ENCODE measurements at places on chromosomes 4 and X.

DNA sequence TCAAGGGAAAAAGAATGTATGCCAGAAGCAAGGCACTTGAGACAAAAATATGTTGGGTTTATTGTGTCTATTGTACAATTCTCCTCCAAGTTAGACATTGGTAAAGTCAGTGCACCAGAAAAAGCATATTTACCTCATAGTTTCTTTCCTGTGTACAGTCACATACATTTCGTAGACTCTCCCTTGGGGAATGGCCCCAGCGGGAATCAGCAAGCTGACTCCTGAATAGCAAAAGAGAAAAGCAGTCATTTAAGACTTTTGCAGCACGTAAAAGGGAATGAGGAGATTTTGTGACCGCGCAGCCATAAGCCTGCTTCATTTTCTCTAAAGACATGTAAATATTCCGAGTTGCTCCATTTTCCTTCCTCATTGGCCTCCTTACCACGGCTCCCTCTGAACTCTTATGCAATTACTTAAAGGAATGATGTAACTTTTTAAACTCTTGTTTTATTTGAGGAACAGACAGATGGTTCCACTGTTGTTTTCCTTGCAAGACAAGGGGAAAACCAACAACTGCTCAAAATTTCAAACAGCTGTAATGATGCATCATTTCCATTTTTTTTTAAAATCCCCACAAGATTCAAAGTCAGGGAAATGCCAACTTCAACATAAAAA is 332.7 kb downstream of the UNC5C start:
- DNase-seq, result no peak

DNA sequence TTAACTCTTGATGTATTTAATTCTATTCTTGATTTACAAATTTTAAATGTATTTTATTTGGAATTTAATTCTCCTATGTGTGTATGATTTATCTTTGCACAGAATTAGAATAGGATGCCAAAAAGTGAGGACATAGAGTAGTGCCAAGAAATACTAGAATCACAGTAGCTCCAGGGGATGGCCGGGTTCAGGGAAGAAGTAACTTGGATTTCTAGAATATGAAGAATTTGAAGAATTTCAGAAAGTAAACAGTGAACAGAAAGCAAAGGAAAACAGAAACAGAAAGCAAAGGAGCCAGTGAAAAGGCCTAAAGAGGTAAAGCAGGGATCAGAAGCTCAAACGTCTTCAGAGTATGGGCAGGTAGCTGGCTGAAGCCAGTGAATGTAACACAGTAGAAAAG is 1187.6 kb downstream of the RPA4 start:
- DNase-seq, result no peak

- no peak for DNase-seq
Observed at GRCh38 chr4:122764071-122764820, 31.7 kb downstream of the BBS12 start.

GRCh38 chr4:3582091-3582475 is 49.9 kb upstream of the LRPAP1 start:
- no peak for DNase-seq

GRCh38 chrX:88937616-88938015 is 190.6 kb downstream of the CPXCR1 start:
- DNase-seq, result no peak

DNA sequence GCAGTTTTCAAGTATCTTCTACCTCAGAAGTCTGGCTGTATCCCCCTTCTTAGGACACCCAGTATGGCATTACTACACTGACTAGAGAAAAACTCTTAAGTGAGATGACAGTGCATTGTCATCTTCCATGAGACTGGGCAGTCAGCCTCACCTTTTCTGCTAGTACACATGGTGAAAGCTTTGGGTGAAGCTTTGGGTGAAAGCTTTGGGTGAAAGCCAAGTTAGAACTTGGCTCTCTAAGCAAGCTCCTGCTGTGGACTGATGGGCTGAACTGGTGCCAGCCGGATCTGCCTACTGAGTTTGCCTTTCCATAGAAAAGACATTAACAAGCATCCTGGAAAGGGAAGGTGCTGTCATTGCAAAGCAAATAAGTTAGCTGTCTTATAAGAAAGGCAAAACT is 8.8 kb downstream of the EPHA5 start:
- no peak for DNase-seq

DNA sequence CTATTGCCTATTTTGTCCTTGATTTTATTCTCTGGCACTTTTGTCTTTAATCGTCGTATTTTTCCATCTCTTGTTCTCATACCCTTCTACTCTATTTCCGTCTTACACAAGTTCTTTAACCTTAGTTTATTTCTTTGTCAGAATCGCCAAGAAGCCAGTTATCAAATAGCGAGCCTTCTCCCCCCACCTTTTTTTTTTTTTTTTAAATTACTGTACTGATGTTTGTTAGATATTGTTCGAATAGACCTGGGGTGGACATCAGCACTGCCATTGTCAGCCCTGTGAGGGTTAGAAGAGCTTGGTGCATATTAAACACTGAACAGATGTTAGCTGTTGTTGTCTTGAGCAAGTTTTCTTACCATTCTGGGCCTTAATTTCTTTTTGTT is 1.2 kb downstream of the SPCS3 start:
- DNase-seq, result no peak

- DNase-seq, result no peak
Observed at GRCh38 chr4:87236861-87237260, 16.4 kb upstream of the KLHL8 start.

GRCh38 chr4:100100985-100101384 is 89.3 kb downstream of the DDIT4L start:
- no peak for DNase-seq

DNA sequence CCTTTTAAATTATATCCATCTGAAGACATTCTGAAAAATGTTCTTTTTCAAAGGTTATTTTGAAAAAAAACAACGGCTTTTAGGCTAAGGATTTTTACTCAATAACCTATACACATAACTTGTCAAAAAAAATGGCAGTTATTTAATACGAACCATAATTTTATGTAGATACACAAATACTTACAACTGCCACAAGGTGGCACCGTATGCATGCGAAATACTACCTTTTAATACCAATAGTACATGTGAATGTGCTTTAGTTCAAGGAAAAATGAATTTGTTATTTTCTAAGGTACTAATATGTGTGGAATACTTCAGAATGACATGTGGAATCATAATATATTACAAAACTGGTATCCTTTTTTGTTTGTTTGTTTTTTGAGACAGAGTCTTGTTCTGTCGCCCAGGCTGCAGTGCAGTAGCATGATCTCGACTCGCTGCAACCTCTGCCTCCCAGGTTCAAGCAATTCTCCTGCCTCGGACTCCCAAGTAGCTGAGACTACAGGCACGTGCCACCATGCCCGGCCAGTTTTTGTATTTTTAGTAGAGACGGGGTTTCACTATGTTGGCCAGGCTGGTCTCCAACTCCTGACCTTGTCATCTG is 4.6 kb upstream of the MAD2L1 start:
- no peak for DNase-seq

GRCh38 chrX:41922431-41923151 is 763 bp downstream of the CASK start:
- peak; percentile 8 for DNase-seq

All from substantia nigra (tissue), 51 donors.